Stimulated activated naive CD4-positive, alpha-beta T cell treated with Interleukin-2 at 50 U/mL for 16 hours (primary cell): ENCODE measurements at places on chromosomes 13 and 19.
A peak's percentile ranks its signal among the peaks of the same experiment; 100 is the strongest.

DNA sequence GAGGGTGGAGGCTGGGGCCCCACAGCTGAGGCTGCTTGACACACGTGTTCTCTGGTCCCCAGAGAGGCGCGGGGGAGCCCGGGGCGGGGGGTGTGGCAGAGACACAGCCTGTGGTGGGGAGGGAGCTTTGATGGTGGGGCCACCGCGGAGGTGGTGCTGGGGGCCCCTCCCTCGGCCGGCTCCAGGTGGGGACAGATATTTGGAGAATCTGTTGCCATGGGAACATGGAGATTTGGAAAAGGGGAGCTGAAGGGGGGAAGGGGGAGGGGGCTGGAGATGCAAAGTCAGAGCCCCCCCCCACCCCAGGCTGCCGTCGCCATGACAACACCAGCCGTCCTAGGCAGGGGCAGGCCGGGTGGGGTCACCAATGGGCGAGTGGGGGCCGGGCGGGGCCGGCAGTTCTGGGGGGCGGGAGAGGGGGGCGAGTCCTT, 1.2 kb downstream of the PRKCG start:
- no peak for DNase-seq

GRCh38 chr13:32247887-32248286, 67.3 kb downstream of the ZAR1L start:
- DNase-seq = no peak

DNA sequence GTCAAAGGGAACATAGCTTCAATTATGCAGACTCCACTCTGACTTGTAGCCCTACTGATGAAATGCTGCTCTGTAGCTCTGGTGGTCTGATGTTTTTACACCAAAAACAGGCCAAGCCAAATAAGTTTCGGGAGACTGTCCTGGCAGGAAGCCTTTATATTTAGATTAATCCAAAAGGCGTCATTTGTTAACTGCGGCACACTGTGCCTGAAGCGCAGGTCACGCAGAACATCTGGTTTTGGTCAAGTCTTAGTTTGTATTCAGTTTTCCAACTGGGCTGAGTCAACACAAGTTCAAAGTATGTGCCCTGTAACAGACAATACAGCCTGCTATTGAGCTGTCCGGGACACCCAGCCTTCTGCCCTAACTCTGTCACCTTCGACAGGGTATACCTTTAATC, 154.6 kb upstream of the IPO5 start:
- no peak for DNase-seq

- DNase-seq = no peak
These were observed 167.4 kb upstream of the SLITRK1 start for GRCh38 chr13:84049443-84050219.

DNA sequence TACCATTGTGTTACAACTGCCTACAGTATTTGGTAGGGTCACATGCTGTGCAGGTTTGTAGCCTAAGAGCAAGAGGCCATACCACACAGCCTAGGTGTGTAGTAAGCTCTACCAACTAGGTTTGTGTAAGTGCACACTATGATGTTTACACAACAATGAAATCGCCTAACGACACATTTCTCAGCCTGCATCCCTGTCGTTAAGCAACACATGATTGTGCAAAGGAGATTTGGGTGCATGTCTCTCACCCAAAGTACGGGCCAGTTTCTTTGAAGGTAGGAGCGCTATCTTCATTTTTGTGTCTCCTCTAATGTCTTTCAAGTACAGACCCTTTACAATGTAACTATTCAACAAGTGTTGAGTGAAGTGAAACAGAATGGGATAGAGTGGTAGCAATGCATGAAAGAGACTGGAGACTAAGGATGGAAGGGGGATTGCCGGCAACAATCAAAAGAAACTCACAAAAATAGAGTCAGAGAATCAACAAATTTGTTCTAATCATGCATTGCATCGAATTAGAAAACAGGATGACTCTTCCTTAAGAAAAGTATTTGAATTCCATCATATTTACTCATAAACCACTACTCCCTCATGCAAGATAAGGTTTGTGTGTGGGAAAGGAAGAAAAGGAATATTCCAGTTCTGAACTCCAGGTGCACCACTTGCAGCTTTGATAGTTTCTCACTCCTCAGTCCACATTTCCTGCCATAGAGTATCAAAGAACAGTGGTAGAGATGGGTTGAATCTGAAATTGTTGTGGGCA, 60.2 kb upstream of the TNFRSF19 start:
- DNase-seq = no peak

DNA sequence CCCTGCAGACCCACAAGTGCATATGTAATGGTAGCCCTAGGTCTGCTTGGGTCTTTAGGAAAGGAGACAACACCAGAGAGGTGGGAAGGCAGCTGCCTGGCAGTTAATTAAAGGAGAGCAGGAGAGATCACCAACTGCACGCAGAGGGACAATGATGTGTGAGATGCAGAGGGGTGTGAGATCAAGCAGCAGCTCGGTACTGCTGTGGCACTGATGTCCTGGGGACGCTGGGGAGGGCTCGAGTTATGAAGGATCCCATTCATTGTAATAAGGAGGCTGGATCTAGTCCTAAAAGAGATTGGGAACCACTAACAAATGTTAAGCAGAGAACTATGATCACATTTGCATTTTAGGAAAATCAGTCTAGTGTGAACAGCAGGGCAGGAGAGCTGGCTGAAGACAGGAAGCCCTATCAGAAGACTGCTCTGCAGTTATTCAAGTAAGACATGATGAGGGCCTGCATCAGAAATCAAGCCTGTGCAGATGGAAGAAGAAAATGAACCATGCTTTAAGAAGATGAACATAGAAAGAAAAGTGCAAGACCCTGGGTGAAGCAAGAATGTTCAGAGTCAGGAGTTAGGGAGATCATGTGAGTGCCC, 80.4 kb downstream of the DLEU7 start:
- no peak for DNase-seq

GRCh38 chr13:50527188-50527587, 316.3 kb downstream of the DLEU7 start:
- no peak for DNase-seq

DNA sequence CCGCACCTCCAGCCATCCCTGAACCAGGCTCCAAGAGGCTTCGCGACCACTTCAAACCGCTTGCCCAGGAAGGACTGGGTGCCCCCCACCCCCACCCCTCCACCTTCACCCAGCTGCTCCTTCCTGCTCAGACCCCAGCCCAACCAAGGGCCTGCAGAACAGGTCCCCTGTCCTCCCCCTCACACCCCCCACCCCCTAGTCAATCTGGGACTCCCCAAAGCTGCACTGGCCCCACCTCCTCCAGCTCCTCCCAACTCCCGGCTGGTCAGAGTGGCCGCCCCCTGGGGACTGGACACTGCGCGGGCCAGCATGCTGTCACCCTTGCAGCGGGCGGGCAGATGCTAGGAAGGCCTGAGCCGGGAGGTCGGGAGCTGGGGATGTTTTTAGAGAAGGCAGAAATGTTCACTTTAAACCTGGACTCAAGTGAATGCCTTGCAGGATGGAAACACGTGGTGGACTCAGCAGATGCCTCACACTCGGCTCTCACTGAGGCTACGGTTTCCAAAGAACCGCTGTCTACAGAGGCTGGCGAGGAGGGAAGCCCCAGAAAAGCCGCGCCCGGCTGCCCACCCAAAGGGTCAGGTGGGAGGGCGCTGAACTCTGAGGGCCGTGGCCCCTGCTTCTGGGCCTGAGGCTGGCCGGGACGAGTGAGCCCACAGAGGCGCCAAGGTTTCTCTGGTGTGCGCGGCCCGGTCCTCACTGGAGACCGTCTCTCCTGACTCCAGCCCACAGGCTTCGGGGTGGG, 8.0 kb downstream of the RPL36 start:
- DNase-seq = no peak

DNA sequence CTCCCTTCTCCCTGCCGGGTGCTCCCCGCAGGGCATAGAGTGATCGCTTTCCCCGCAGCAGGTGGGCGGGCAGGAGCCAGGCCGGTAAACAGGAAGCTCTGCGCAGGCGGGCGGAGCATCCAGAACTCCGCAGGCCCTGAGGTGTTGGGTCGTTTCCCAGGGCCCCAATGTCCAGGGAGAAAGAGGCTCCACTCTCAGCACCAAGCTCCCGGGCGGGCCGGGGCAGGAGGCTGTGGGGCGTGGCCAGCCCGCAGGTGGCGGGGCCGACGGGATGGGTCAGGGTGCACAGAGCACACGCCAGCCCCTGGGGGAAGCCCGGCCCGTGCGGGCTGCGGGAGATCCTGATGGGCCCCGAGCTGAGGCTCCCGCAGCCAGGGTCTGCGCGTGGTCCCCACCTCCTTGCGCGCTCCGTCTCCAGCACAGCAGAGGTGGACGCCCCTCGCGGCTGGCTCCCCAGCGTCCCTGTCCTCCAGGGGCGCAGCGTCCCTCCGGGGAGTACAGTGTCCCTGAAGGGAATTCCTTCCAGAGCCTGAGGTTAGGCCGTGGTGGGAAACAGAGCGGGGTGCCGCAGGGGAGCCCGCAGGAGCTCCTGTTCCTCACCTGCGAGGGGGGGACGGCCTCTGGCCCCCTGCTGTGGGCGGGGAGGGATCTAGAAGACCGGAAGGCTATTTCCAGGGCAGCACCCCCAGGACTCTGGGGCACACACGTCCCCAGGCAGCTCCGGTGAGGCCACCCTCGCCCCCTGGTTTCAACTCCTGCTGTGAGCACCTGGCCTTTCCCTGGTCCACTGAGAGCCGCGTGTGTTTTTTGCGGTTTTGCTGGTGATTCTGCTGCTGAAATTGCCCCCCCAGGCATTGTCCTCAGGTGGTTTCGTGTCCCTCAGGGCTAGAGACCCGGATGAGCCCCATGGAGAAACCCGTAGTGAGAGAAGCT, 12.2 kb downstream of the PIP5K1C start:
- peak; percentile 21 for DNase-seq

- no peak for DNase-seq
These were observed 104.1 kb downstream of the FRY start for GRCh38 chr13:32135655-32136054.

GRCh38 chr13:31625115-31625514, 114.2 kb upstream of the RXFP2 start:
- no peak for DNase-seq

DNA sequence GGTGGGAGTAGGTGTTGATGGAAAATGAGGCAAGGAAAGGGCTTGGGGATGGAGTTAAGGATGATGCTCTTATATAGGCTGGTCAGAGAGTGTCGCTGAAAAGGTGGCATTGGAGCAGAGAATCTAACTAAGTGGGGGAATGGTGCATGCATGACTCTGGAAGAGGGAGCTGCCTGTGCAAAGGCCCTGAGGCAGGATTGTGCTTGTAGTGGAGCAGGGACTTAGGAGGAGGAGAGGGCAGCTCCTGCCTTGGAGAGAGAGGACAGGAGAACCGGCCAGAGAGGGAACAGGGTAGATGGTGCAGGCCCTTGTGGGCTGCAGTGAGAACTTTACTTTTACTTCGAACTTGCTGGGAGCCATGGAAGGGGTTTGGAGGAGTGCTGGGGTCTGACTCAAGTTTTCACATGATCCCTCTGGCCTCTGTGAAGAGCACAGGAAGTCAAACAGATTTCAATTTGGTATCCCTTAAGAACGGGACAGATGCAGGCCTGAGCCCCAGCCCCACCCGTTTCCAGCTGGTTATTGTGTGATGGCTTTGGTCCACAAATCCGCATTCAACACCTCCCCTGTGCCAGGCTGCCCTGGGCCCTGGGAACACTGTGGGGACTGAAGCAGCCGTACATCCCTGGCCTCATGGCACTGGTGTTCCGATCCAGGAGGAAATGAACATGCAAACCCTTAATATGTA, 7.0 kb downstream of the AP2A1 start:
- no peak for DNase-seq

DNA sequence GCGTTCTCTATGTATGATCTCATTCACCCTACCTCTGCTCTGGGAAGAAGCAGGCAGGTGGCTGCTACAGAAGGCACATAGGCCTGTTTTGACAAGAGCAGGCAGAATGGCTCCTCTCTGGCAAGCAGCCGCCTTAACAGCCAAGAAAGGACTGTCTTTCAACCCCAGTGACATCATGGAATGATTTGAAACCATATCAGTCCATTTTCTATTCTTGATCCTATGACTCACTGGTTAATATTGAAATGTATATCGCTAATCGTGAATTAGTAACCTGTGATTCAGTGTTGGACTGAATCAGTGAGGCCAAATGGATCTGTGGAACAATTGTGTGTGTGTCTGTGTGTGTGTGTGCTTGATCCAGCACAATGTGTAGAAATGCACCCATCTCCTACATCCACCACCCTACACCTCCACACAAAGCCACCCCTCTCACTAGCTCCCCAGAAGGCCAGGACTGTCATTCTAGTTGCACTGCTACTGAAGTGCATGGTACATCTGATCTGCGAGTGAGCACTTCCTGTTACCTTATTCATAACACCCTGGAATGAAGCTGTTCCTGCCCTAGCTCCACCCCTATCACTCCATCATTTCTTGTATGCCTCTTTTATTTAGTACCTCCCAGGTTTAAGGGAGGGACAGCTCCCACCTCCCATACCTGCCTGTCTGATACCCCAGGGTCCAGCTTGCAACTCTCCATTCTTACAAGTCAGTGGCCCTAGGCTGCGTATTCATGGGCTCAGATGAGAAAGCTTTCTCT, 460.0 kb downstream of the FOXO1 start:
- DNase-seq = peak; percentile 23

GRCh38 chr19:56253737-56254136, 18.8 kb upstream of the EDDM13 start:
- DNase-seq = no peak

DNA sequence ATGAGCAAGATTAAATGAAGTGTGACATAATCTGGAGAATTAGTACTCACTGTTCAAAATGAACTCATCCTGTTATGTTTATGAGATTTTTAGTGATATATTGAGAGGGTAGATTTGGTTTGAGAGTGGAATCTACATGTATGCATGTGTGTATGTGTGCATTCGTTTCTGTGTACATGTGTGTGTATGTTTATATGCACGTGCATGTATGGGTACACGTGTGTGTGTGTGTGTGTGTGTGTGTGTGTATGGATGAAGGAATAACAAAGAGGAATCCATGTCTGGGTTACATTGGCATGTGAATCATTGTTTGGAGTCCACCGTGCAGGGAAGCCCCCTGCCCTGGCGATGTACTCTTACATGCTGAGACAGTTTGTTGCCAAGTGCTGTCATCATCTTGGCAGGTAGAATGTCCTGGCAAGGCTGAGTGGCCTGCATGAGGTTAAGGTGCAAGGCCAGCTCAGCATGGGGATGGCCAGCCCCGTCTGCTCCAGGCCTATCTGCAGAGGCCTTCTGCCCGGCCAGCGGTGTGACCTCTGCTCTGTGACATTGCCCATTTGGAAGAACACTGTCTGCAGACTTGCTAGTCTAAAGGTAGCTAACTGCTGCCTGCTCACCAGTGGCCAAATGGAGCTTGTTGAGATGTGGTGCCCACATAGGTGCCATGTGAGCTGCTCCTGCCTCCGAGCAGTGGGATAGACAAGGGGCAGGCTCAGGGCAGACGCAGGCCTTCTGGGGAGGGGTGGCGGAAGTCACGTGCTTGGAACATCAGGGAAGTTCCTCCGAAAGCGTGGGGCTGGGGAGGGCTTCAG, 222.3 kb downstream of the TEX29 start:
- no peak for DNase-seq

- no peak for DNase-seq
These were observed 32.5 kb downstream of the BRD4 start for GRCh38 chr19:15299568-15300409.

DNA sequence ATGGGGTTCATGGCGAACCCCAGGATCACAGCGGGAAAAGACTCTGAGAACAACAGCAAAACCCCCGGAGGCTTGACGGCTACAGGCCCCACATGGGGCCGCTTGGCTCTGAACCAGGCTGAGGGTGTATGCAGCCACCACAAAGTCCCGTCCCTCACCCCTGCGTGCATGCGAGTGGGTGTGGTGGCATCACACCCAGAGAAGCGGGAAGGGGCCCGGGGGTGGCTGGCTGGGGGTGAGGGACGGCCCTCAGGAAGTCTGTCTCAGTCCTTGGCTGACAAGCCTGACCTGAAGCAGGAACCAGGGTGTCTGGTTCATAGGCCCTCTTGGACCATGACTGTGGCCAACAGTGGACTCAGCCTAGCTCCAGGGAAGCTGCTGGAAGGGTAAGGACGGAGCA, 34.2 kb downstream of the CEBPG start:
- no peak for DNase-seq

GRCh38 chr19:54179921-54180461, 7.0 kb upstream of the TMC4 start:
- DNase-seq = no peak
